Upper lobe of left lung (tissue), 6 donors: ENCODE measurements at places on chromosomes 3 and 15. TPM values are rescaled to one million over a fixed set of nuclear protein-coding genes. Genes with fewer than 3 reads are reported as not detected.

DNA sequence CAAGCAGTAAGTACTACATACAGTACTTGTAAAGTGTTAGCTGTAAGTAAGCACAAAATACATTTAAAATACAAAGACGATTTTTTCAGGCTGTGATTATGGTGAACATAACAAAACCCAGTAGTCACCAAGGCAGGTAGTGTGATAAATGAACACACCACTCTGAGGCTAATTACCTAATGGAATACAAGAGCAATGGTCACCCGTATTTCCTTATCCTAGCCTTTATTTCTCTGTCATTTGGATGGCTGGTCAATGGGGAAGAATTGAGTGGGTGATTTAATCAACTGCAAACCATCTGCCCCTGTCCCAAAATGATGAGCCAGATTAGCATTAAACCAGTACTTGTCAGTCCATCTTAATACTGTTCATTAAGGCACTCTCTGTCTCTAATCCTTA lies 89.2 kb upstream of the CGNL1 start:
- DNase-seq: no peak

- no peak for DNase-seq
Measured at GRCh38 chr15:58329781-58330671, 101.8 kb upstream of the LIPC start.

DNA sequence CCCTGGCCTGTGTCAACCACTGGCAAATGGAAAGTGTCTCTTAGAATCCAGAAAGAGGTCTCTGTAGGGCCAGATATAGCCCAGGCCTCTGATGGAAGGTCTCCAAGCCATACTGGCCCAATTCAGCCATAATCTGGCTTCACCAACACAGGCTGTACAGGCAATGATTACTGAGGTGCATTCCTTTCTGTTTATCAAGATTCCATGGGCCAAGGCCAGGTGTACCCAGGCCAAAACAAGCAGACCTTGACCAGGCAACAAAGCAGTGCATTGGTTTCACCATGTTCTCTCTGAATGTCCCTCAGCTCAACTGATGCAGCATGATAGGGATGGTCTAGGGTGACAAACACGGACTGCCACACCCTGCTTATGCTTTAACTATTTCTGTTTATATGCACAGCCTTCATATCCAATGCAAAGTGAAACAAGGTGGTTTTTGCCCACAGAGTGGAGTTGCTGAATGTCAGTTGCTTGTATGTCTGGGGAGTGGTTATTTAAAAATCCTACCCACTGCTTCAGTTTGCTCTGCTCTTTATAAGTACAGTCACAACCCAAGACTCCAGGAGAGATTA lies 25.2 kb downstream of the CCNL1 start:
- no peak for DNase-seq

- no peak for DNase-seq
Measured at GRCh38 chr15:40958723-40959122, 5.5 kb downstream of the CHAC1 start.

- no peak for DNase-seq
Measured at GRCh38 chr3:59388555-59389270, 338.9 kb upstream of the CFAP20DC start.

DNA sequence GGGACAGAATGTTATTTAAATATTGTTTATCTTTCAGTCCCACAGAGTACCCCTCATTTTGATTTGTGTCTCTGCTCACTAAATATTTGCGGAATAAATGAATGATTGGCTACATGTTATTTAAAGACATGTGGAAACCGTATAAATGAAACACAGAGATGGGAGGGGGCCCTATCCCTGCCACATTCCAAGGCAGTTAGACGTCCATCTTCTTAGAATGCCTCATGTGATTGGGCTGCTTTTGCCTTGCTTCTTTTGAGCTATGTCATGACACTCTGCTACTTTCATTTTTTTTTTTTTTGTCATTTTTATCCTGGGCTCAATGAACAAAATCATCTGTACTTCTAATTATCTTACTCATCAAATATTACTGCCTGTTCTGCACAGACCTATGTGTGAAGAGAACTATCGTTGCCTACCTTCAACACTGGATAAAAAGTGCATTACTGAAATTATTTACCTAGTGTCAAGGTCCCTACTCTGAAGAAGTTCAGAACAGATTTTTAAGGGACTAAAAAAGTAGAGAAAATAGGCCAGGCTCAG lies 83.9 kb upstream of the FAM98B start:
- DNase-seq: no peak

GRCh38 chr3:34842706-34843480 lies 796.4 kb upstream of the ARPP21 start:
- no peak for DNase-seq

GRCh38 chr3:141235661-141236171 lies 4.1 kb downstream of the PXYLP1 start:
- DNase-seq: no peak

DNA sequence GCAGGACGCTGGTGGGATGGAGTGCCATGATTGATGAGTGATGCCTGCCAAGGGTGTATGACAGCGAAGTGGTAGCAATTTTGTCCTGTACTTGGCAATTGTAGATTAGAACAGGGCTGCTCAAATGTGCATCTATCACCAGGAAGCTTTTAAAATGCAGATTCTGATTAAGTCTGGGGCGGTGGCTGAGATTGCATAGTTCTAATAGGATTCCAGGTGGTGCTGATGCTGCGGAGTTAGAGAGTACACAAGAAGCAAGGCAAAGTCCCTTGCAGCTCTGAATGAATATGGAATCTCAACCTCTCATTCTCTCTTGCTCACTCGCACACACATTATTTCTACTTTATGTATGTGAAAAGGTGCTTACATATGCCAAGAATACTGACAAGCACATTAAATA lies 670.4 kb downstream of the FHIT start:
- DNase-seq: no peak

- no peak for DNase-seq
Measured at GRCh38 chr3:10554236-10554611, 48.8 kb upstream of the ATP2B2 start.

NME9 gene
- 16.5 TPM for total RNA-seq

FMN1 gene
- 20.2 TPM for total RNA-seq

C3orf22 gene
- total RNA-seq: not detected

CASR gene
- total RNA-seq: 0.10 TPM

ATRIP gene
- 6.4 TPM for total RNA-seq
